ENCODE measurements at places on chromosomes 5 and 9.

DNA sequence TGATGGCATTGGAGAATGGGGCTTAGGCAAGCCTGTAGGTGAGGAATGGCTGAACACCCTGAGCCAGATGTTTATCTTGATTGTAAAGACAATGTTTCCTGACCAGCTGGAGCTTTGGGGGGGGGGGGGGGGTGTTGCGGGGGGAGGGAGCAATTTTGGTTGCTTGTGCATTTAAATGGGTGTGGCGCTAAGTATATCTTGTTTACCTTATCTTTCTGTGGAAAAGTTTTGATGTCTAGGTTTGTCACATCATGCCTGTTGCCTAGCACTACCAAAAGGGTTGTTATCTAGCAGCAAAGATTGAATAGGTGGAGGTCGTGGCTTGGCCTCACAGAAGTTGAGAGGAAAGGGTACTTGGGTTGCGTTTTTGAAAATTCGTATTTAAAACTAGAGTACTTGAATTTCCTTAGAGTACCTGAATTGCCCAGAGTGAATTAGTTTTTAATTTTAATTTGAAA, 1.3 kb downstream of the SMAD5 start:
- no peak for DNase-seq

- DNase-seq = no peak
These were observed 6.5 kb upstream of the FBXO10 start for GRCh38 chr9:37582548-37583157.

DNA sequence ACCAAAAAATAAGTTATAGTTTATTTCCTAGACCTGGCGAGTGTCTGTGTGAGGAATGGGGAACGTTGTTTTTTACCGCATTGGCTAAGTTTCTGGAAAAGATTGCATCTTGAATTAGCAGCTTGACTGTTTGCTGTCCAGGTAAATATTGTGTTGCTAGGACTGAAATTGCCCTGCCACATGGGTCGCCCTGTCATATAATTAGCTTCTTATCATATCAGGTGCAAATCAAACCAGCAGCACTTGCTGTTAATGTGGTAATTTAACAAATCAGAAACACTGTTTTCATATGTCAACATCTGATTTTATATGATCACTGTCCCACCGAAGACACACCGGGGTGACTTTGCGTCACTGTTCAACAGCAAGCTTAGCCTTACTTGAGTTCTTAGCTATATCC, 63.7 kb upstream of the ZNF622 start:
- DNase-seq = no peak

DNA sequence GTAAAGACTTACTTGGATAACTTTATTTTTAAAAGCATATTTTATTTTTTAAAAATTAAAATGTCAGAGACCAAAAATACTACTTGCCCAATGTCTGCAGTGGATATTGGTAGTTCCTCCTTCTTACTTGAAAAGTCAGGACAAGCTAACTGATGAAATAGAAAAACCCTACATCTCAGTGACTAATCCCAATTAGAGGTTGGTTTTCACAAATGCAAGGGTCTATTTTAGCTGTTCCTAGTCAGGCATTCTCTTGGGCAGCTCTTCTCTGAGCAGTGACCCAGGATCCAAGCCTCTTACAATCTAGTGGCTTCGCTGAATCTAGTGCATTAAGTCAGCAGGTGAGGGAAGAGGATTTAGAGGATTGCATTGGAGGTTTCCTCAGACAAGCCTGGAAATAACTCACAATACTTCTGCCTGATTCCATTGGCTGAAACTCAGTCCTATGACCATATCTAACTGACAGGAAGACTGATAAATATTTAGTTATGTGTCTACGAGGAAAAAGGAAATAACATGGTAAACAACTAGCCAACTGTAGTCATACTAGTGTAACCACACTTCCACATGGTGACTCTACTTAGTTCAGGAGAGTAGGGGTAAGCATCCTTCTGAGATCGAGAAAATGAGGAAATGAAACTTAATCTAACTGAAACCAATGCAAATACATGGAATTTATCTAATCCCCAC, 34.2 kb upstream of the MIER3 start:
- no peak for DNase-seq

DNA sequence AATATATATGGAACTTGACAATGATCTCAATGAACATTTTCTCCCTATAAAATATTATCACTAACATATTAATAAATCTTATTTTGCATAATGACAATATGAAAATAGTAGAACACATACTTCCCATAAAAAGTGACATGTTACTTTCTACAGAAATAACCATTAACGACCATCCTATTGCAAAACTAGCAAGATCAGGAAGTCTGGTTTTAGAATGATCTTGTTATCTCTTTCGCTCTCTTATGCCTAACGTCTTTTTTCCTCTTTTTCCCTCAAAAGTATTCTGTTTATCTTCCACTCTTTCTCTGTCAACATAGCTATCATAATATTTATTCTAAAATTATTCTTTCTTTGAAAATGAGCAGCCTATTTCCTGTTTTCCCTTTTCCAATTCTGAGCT, 21.6 kb upstream of the C5orf46 start:
- DNase-seq = no peak
